GM12864 (cell line): ENCODE measurements at places on chromosomes 2 and 18.

DNA sequence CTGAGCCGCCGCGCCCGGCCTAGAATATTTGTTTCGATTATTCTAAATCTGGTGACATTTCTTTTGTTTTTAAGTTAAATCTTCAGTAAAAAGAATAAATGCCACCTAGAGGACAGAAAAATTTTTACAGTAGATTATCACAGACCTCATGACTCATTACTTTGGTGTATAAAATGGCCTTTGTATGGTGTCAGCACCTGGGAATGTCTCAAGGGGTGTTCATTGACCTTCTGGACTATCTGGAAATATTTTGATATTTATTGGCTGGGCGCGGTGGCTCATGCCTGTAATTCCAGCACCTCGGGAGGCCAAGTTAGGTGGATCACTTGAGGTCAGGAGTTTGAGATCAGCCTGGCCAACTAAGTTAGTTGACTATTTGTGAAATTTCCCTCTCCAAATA, 30.3 kb upstream of the SLC30A6 start:
- DNase-seq, result no peak

- no peak for DNase-seq
Measured at GRCh38 chr2:218293715-218294429, 1.6 kb upstream of the TMBIM1 start.

GRCh38 chr2:46097714-46098480, 199.3 kb upstream of the EPAS1 start:
- no peak for DNase-seq

DNA sequence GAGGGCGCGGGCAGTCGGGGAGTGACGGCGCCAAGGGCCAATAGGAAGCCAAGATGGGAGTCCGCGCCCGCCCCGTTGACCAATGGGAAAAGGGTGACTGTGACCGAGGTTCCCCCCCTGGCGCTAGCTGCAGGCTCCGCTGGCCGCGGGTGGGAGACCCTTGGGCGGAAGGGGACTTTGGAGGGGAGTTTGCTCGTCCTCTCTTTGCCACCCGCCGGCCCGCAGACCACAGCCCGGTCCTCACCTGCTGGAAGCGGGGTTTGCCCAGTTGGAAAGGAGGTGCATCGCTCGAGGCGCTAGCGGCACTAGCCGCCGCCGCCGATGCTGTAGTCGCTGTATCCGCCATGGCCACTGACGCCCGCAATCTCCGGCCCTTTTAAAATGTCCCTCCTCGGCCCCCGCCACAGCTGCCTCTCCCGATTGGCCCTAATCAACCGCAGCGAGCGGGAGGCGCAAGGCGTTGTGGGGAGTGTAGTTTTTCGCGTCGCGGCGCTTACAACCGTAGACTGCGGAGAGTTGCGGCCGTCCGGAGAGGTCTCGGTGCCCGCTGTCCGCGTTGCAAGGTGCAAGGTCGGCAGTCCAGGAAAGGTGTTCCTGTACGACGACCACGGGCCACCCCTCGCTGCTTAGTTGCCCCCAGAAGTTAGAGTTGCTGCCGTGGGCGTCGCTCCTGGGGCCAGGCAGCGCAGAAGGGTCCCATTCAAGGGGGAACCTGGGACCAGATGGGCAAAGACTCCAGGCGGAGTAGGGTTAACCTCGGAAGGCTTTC, at the start of gene SFXN5:
TSS of gene SFXN5 (minus strand) at position 353 of the 769 bp plus-strand sequence. CDS start at position 346, 7 bp downstream.
- DNase-seq, result peak; percentile 73
